ENCODE measurements at places on chromosomes 6 and 20.

- no peak for DNase-seq
These were observed 66.0 kb upstream of the RALY start for GRCh38 chr20:33927724-33928123.

GRCh38 chr6:3188262-3188661 is 30.9 kb upstream of the TUBB2A start:
- no peak for DNase-seq

DNA sequence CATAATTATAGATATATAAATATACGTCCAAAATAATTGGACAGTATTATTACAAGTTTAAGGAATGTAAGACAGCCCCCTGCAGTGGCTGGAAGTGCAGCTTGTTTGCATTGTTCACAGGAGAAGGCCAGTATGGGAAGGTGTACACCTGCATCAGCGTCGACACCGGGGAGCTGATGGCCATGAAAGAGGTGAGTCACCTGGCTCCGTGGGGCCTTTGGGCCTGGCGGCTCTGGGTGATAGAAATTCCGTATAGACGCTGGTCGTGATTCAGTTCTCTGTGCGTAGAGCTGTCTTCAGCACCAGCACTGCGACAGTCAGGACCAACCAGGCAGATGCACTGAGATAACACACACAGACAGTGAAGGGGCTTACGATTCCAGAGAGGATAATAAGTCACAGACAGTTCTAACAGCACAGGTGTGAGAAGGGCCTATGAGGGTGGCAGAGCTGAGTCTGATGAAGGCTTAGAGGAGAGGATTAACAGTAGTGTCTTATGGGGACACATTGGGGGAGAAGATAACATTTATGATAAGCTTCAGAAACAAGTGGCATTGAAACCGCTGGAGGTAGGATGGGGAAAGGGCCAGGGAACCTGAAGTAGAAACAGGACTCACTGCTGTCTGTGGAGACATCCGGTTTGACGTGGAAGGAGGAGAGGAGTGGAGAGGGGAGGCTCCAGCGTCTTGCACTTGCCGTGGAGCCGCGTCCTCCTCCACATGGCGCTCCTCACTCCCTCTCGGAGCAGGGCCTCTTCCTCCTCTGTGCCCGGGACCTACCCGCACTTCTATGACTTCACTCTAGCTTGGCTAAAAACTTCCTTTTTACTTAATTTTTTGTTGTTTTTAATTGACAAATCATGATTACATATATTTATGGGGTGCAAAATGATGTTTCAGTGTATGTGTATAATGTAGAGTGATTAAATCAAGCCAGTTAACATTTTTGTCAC is 116.5 kb downstream of the MAP3K4 start:
- DNase-seq, result no peak

DNA sequence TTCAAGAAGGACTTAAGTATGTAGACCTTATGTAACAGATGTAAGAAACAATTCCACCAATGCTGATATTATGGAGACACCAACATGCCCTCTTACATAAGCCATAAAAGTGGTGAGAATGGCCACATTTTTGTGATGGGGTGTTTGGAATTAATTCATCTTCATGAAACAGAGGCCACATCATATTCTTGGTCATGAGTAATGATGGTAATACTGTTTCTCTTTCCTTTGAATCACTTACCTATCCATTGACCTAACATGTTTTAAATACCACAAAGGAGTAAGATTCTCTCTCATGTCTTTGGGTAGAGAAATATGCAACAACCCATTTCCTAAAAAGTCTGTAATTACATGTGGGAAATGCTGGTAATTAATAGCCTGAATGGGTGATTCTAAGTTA is 545.4 kb upstream of the FLRT3 start:
- no peak for DNase-seq

GRCh38 chr6:85610182-85610895 is 16.7 kb upstream of the SNX14 start:
- no peak for DNase-seq

- no peak for DNase-seq
These were observed 166.4 kb downstream of the ADAT2 start for GRCh38 chr6:143283887-143284645.

- no peak for DNase-seq
These were observed 624.1 kb downstream of the PKHD1 start for GRCh38 chr6:51463321-51463720.

DNA sequence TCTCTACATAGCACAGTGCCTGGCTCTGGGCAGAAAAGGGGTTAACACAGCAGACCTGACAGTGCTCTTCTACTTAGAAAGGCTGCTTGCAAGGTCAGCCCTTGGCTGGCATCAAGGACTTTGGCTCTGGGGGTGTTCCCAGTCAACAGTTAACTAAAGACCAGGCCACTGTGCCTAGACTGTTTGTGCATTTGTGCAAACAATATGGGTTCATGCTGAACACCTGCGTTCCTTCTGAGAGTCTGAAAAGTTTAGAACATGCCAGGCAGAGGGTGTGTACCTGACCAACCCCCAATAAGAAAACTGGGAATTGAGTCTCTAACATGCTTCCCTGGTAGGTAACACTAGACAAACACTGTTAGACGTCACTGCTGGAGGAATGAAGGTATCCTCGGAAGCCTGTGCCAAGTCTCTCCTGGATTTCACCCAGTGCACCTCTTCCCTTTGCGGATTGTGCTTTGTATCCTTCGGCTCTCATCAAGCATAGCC is 110.7 kb downstream of the PDE10A start:
- no peak for DNase-seq

DNA sequence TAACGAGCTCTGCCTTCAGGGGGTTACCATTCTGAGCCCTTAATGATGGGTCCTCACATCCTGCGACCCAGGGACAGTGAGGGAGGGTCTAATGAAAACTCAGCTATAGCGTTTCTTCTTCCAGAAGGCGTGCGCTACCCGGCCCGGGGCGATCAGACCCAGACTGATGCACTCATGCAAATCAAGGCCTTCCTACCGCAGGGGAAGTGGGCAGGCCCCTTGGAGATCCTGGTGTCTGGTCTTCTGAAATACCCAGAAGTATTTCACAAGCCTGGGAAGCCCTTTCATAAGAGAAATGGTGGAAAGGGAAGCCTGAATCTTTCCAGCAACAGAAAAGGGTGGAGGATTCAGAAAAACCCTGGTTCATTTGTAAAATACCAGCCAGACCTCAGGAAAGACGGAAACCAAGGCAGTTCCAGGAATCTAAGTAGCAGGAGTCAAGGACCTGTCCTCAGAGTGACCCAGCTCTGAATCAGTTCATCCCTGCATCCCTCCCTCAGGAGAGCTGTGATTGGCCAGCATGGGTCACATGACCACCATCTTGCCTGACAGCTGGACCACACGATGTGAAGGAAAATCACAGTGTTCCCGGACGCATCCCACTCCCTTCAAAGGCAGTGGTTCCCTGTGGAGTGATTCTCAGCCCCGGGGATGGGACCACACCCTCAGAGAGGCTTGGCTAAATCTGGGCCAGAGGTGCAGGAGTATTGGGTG is 12.7 kb downstream of the BFSP1 start:
- DNase-seq, result no peak

- DNase-seq, result no peak
These were observed 15.4 kb upstream of the TMEM30A start for GRCh38 chr6:75299801-75300530.

GRCh38 chr20:44692932-44693480 is 22.2 kb upstream of the CCN5 start:
- no peak for DNase-seq

GRCh38 chr6:53282741-53283140 is 66.0 kb downstream of the ELOVL5 start:
- no peak for DNase-seq

DNA sequence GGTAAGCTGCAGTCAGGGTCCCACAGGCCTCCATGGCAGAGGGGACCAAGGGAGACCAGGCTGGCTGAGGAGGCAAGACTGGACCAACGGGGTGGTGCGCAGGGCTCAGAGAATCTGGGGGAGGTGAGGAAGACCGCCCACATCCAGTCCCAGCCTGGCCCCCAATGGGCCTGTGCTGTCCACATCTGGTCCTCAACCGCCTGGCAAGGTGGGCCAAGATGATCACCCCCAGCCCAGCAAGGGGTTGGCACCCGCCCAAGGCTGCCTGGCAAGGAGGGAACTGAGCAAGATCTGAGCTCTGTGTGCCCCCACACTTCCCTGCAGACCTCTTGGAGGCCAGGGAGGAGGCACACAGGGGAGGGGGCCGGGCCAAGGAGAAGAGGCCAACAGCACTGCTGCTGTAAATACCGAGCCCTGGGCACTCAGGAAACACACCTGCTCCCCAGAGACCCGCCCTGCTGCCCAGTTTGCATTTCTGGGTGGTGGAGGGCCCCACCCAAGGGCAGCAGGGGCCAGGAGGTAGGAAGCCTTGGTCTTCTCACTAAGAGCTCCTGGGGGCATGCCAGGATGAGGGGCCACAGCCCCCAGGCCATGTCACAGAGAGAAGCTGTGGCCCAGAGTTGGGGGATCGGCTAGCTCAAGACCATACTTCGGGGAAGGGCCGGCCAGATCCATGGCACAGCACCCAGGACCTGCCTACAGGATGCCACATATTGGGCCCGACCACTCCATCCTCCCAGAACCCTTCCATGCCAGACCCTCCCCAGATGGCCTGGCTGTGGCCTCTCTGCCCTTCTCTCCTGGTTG is 109.6 kb downstream of the ASXL1 start:
- DNase-seq, result no peak

GRCh38 chr6:28632326-28632851 is 106.7 kb downstream of the GPX5 start:
- DNase-seq, result no peak

DNA sequence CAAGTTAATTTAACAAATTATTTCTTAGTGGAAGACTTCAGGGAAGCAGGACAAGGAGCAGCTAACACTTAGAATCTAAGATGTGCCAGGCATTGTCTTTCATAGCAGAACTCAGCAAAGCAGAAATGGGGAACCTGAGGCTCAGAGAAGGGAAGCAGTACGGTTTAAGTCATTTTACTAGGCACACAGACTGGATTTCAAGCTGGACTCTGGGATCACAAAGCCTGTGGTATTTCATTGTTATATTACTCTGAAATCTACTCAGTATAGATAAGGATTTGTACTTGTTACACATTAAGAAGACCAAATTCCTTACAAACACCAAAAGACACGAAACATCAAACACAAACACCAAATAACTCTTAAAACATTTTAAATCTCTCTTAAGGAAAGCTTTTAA is 199.6 kb downstream of the ISM1 start:
- DNase-seq, result no peak

GRCh38 chr6:107670792-107671199 is 153.3 kb downstream of the SCML4 start:
- DNase-seq, result no peak

DNA sequence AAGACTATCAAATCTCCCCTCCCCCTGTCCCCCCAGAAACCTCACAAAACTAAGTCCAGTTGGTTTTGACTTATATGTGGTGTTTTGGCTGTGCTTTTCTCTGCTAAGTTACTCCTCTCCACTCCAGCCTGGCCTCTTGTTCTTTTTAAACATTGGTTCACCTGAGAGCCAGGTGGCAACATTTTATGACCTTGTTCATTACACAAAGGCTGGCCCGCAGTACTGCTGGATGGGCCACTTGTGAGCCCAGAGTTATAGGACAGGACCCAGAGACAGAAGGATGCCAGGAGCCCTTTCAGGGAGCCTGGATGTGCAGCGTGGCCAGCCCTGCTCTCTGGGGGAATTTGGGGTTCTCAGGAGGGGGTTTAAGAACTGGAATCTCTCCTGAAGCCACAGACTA is 90.0 kb downstream of the RAMACL start:
- no peak for DNase-seq

- no peak for DNase-seq
These were observed 11.5 kb upstream of the IPCEF1 start for GRCh38 chr6:154367839-154368695.

GRCh38 chr20:61789329-61789728 is 276.4 kb downstream of the TAF4 start:
- no peak for DNase-seq

GRCh38 chr6:35231563-35231962 is 17.8 kb downstream of the SCUBE3 start:
- DNase-seq, result no peak

GRCh38 chr20:45998761-45999160 is 9.9 kb upstream of the MMP9 start:
- DNase-seq, result no peak

DNA sequence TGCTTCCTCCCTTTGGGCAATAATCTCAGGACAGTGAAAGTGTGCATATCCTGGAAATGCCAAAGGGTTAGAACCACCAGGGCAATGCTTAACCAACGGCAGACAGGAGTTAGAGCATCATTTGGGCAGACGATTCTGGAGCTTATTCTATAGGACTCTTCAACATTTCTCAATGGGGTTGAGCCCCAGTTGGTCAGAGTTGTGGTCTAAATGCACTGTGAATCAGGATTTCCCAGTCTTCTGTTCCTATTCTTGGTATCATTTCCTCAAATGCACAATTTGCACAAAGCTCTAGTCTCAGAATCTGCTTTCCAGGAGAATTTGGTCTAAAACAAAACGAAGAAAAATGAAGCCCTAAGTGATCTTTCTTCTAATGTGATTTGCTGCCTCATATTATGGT is 389.6 kb upstream of the JAG1 start:
- no peak for DNase-seq

DNA sequence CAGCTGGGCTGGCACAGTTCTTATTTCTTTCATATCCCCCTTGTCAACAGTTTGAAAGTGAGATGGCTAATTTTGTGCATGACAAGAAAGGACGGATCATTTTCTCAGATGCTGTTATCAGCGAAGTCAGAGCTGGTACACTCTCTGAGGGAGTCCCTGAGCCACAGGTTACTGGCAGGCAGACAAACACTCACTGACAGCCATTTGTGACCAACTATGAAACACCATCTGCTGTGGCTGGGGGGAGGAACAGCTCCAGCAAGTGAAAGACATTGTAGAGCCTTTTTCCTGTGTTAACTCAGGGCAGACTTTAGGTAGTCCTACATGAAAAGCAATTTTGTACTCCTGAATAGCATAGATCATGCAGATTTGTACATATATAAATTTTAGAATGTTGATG is 22.2 kb downstream of the OLIG3 start:
- DNase-seq, result peak; percentile 73

- DNase-seq, result no peak
These were observed 7.1 kb downstream of the RREB1 start for GRCh38 chr6:7114744-7115458.

GRCh38 chr6:66897576-66897975 is 1190.5 kb upstream of the EYS start:
- no peak for DNase-seq

DNA sequence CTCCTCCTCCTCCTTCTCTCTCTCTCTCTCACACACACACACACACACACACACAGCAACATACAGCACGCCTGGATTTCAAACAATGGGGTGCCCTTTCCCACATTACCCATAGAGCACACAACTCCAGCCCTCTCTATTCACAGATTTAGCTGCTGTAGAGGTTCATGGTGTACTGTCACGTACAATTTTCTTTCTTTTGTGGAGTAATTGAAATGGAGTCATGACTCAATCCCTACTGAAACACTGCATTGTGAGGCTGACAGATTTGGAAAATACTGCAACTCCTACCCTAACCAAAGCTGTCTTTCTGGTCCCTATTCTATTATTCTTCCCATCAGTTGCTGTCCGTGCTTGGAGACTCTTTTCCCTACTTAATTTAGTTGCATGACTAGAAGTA is 166.9 kb downstream of the EDN1 start:
- no peak for DNase-seq

All from NCI-H1694 (cell line).